Stimulated activated CD8-positive, alpha-beta memory T cell treated with anti-CD3 and anti-CD28 coated beads, Interleukin-12 subunit alpha, Interleukin-12 subunit beta, amount 100 ng/mL, for 1 hour (primary cell): ENCODE measurements at places on chromosomes 3 and 15.

DNA sequence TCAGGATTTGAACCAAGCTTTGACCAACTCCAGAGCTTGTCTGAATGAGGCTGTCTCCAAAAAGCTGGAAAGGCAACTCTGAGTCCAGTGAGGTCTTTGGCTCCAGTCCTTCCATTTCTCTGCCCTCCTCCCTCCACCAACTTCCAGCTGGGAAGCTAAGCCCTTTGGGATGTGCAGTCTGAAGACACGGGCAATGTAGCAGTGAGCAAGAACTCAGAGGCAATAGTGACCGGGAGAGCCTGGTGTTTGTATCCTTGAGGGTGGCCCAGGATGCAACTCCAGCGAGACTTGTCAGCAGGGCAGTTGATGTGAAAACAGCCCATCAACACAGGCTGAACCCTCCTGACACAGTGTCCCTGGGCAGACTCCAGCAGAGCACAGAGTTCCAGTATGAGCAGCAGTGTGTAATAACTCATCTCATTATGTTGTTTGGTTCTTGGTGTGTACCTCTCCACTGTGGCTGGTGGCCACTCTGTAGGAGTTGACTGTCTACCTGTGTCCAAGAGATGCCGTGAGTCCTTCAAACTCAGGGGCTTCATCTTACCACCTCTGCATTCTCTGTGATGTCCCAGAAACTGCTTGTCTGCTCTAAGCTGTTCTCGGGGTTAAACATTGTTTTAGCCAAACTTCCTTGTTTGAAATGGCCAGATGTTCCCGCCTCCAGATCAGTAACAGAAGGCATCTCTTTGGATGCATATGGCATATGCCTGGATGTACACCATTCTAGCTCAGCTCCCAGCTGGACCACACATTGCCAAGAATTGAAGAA is 6.6 kb downstream of the CDCP1 start:
- no peak for DNase-seq

- DNase-seq = no peak
These were observed 303.8 kb upstream of the NECTIN3 start for GRCh38 chr3:110767838-110768237.

GRCh38 chr3:188242436-188243123 is 88.6 kb downstream of the LPP start:
- no peak for DNase-seq

DNA sequence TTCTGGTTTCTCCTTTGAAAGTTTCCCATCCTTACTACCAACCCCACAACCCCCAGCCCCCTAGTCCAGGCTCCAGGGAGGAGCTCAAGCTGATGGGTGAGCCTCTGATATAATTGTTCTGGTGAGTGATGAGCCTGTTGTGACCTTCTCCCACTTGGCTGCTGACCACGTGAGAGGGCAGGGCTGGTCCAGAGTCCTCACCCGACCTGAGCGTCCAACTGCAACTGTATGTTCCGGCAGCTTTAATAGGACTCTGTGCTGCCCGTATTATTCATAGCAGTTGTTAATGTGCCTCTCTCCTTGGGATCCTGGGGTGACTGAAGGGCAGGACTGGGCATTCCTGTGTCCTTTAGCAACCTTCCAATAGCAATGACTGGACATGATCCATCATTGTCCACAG is 56.2 kb downstream of the B3GNT5 start:
- no peak for DNase-seq

DNA sequence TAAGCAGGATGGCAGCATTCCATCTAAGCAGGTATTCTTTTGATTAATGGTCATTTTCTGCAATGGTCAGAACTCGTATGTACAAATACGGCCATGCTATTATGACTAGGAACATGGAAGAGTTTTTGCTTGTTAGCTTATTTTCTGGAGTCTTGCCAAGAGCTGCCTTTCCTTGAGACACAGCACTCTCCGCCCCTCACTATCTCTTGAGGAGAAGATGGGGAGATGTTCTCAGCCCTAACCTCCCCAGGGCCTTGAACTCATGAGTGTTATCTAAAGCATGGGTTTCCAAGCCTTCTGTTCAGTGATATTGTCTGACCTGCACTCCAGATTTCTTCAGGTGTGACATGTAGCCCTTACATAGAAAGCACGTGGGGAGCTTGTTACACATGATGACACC is 65.9 kb upstream of the ACTC1 start:
- DNase-seq = no peak

DNA sequence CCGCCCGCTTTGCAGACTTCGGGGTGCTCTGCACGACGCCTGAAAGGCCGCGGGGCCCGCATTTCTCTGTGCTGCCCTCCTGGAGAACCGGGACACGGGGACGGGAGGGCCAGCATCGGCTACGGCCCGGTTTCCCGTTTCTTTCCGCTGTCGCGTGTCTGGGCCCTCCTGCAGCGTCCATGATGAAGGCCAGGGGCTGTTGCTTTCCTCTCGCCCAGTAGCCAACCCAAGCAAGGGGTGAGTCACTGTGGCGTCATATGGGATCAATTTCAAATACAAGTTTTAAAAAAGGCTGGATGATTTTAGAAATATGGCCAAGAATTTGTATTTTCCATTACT is 435 bp downstream of the SLC35G2 start:
- no peak for DNase-seq

- DNase-seq = no peak
These were observed 116.4 kb upstream of the RGMA start for GRCh38 chr15:93205413-93205812.
